ENCODE measurements at places on chromosomes 1 and 21. TPM values are rescaled to one million over a fixed set of nuclear protein-coding genes. Genes with fewer than 3 reads are reported as not detected.

- peaks cover 12% of the 10 kb centered on the region for H3K27me3 ChIP-seq
- H3K36me3 ChIP-seq, result no peaks in the 10 kb centered on the region
- H3K27ac ChIP-seq, result no peak overlapping the region
- H3K4me3 ChIP-seq, result peak overlapping the region; percentile 28
- peaks cover 51% of the 10 kb centered on the region for H3K4me1 ChIP-seq
These were observed 2.5 kb downstream of the LMX1A start for GRCh38 chr1:165353731-165354671.

The FCER1G gene
- 268 TPM for total RNA-seq

- H3K36me3 ChIP-seq, result no peaks in the 10 kb centered on the region
- H3K4me3 ChIP-seq, result peak overlapping the region; percentile 72
- H3K27ac ChIP-seq, result peak overlapping the region; percentile 96
- H3K4me1 ChIP-seq, result peaks cover 60% of the 10 kb centered on the region
- no peaks in the 10 kb centered on the region for H3K27me3 ChIP-seq
These were observed 1.6 kb downstream of the EPS15 start for GRCh38 chr1:51517361-51518032.

GRCh38 chr1:157137046-157137407 is 1.2 kb downstream of the ETV3 start:
- no peak for DNase-seq
- peaks cover 34% of the 10 kb centered on the region for H3K36me3 ChIP-seq
- no peaks in the 10 kb centered on the region for H3K27me3 ChIP-seq

GRCh38 chr21:35645991-35646390 is 414.3 kb downstream of the SETD4 start:
- no peak overlapping the region for H3K4me3 ChIP-seq
- no peaks in the 10 kb centered on the region for H3K4me1 ChIP-seq
- DNase-seq, result no peak
- H3K27me3 ChIP-seq, result no peaks in the 10 kb centered on the region
- no peaks in the 10 kb centered on the region for H3K36me3 ChIP-seq

- H3K36me3 ChIP-seq, result no peaks in the 10 kb centered on the region
- H3K4me3 ChIP-seq, result no peak overlapping the region
- no peaks in the 10 kb centered on the region for H3K4me1 ChIP-seq
- no peaks in the 10 kb centered on the region for H3K27me3 ChIP-seq
- H3K27ac ChIP-seq, result no peak overlapping the region
These were observed 39.8 kb downstream of the ZNF691 start for GRCh38 chr1:42886046-42886739.

- H3K4me3 ChIP-seq, result no peak overlapping the region
- H3K4me1 ChIP-seq, result no peaks in the 10 kb centered on the region
- H3K27me3 ChIP-seq, result no peaks in the 10 kb centered on the region
- no peak overlapping the region for H3K27ac ChIP-seq
- no peaks in the 10 kb centered on the region for H3K36me3 ChIP-seq
- no peak for DNase-seq
These were observed 43.4 kb downstream of the ROR1 start for GRCh38 chr1:63817152-63817667.

The VHLL gene
- total RNA-seq, result not detected

DNA sequence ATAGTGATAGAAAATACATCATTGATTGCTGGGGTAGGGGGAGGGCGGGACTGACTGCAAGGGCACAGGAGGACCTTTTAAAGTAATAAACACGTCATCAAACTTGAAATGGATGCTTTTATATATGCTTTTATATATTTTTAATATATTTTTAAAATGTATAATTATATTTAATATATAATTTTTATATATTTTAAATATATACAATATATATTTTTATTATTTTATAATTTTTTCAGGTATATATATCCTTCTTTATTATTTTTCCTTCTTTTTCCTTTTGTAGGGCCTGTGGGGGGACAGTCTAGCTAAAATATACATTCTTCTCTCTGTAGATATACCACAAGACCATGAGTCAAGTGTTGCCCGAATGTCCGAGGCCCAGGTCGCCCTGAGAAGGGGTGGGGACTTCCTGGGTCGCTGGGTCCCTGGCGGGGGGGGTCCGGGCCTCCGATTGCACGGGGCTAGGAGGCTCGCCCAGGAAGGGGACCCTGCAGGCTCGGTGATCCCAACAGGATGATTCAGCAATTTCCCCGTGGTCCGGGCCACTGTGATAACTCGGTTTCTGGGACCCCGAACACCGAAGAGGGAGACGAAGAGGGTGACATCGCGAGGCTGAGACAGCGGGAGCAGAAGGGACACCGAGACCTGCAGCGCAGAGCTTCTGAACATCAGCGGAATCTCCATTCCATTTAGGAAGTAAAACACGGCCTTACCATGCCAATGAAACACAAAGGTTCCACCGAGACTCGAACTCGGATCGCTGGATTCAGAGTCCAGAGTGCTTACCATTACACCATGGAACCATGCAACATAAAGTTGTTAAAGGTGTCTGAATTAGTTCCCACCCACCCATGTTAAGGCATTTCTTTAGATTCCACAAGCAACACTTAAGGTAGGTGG is 112.5 kb upstream of the NBPF11 start:
- H3K27me3 ChIP-seq, result peaks cover 15% of the 10 kb centered on the region
- DNase-seq, result no peak
- H3K27ac ChIP-seq, result no peak overlapping the region
- H3K4me3 ChIP-seq, result no peak overlapping the region

DNA sequence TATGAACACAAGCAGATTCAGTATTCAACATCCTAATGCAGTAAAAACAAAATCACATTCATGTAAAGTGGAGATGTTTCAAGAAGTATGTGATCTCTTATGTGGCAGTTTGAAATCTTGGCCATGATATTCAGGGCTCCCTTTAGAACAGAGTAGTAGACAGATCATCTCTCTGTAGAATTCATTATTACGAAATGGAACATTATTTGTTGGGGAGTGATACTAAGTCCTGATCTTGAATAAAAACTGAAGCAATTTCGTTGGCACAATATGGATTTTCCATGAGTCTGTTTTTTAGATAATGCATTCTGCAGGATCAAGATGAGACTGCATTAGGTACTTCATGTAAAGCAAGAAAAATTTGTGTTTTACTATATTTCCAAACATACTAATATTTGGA is 264.4 kb upstream of the NRIP1 start:
- H3K27ac ChIP-seq, result no peak overlapping the region
- no peak overlapping the region for H3K4me3 ChIP-seq
- no peaks in the 10 kb centered on the region for H3K36me3 ChIP-seq
- no peak for DNase-seq
- H3K27me3 ChIP-seq, result no peaks in the 10 kb centered on the region

DNA sequence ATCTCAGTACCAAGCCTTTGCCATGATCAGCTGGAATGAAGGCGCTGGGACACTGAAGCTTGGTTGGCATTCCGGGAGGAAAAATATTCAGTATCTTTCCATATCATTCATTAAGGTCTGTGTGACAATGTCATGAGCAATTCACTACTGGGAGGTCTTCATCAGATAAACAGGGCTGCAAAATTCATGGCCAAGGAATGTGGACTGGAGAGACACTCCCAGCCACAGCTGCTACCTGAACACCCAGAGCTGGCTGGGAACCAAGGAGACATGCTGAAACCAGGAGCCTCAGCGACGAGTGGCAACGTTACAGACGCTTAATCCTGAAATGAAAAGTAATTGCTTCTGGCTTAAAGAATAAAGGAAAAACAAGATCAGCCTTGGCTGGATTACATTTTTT is 30.6 kb upstream of the DDAH1 start:
- DNase-seq, result no peak
- H3K36me3 ChIP-seq, result no peaks in the 10 kb centered on the region
- H3K27ac ChIP-seq, result no peak overlapping the region
- no peak overlapping the region for H3K4me3 ChIP-seq

- no peaks in the 10 kb centered on the region for H3K36me3 ChIP-seq
- no peaks in the 10 kb centered on the region for H3K27me3 ChIP-seq
- no peak overlapping the region for H3K27ac ChIP-seq
- H3K4me3 ChIP-seq, result no peak overlapping the region
- peaks cover 7% of the 10 kb centered on the region for H3K4me1 ChIP-seq
- DNase-seq, result no peak
These were observed 8.7 kb downstream of the OR2W3 start for GRCh38 chr1:247904122-247904521.

The HSPA6 gene
- 13.0 TPM for total RNA-seq

- no peak overlapping the region for H3K4me3 ChIP-seq
- no peak overlapping the region for H3K27ac ChIP-seq
- DNase-seq, result no peak
- no peaks in the 10 kb centered on the region for H3K4me1 ChIP-seq
- H3K36me3 ChIP-seq, result no peaks in the 10 kb centered on the region
- no peaks in the 10 kb centered on the region for H3K27me3 ChIP-seq
These were observed 50.5 kb downstream of the ACTN2 start for GRCh38 chr1:236736761-236737160.

DNA sequence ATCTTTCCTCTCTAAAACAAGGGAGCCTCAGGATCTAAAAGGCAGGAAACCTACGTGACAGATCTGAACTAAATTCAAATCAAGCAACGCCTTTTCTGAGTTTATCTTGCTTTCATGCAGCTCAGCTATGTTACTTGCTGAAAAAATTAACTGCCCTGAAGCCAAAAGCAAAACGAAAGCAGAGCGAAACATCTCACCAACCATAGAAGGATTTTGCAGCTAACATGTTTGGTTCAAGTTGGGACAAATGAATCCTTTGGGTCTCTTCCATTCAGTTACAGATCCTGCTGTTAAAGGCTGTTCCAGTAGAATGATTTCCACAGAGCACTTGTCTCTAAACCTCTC is 482 bp downstream of the SLC2A5 start:
- H3K4me1 ChIP-seq, result peaks cover 66% of the 10 kb centered on the region
- peak overlapping the region; percentile 81 for H3K27ac ChIP-seq
- H3K4me3 ChIP-seq, result peak overlapping the region; percentile 61
- H3K36me3 ChIP-seq, result no peaks in the 10 kb centered on the region

The MEX3A gene
- total RNA-seq, result 0.76 TPM

The F13B gene
- total RNA-seq, result not detected

- peaks cover 63% of the 10 kb centered on the region for H3K4me1 ChIP-seq
- peaks cover 24% of the 10 kb centered on the region for H3K36me3 ChIP-seq
- no peaks in the 10 kb centered on the region for H3K27me3 ChIP-seq
- H3K4me3 ChIP-seq, result peak overlapping the region; percentile 72
These were observed 2.6 kb downstream of the LRRC41 start for GRCh38 chr1:46300673-46301405.

GRCh38 chr1:30982937-30983336 is 74.4 kb upstream of the SDC3 start:
- DNase-seq, result no peak
- H3K27ac ChIP-seq, result peak overlapping the region; percentile 23
- H3K27me3 ChIP-seq, result no peaks in the 10 kb centered on the region
- H3K4me1 ChIP-seq, result peaks cover 69% of the 10 kb centered on the region
- H3K4me3 ChIP-seq, result no peak overlapping the region

DNA sequence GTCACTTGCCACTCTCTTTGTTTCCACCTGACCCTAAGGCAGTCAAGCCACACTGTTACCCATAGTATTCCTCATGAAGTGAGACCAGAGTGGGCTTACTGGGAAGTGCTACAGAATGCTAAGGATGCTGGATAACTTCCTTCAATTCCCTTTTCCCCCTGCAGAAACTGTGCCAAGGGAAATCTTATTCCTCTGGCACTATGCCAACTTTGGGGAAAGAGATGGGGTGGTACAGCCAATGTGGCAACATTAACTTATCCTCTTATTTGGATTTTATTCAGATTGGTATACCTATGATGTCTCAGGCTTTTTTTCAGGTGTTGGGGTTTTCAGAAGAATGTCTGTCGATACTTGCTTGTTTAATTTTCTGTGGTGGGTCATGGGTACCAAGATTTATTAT is 599.4 kb upstream of the PBX1 start:
- no peak for DNase-seq
- no peaks in the 10 kb centered on the region for H3K36me3 ChIP-seq
- H3K27me3 ChIP-seq, result no peaks in the 10 kb centered on the region
- no peak overlapping the region for H3K4me3 ChIP-seq

The GSTM5 gene
- total RNA-seq, result 3.8 TPM

- no peaks in the 10 kb centered on the region for H3K36me3 ChIP-seq
- no peak for DNase-seq
- H3K27ac ChIP-seq, result peak overlapping the region; percentile 78
- H3K4me1 ChIP-seq, result peaks cover 87% of the 10 kb centered on the region
These were observed 940 bp upstream of the PRKCZ start for GRCh38 chr1:2049225-2049717.

DNA sequence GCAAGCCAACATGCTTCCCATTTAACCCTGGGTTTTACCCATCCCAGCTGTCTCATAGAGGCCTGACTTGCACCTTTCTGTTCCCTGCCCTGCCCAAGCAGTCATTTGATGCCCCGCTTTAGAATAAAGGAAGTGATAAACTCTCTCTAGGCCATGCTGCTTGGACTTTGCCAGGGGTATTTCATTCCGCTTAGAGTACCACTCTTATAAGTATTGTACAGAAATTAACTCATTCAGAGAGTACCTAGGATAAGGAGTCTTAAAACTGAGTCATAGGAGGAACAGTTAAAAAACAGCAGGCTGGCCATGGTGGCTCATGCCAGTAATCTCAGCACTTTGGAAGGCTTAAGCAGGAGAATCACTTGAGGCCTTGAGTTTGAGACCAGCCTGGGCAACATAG is 21.0 kb upstream of the LYST start:
- no peaks in the 10 kb centered on the region for H3K27me3 ChIP-seq
- peak overlapping the region; percentile 86 for H3K27ac ChIP-seq
- peaks cover 65% of the 10 kb centered on the region for H3K4me1 ChIP-seq
- no peak for DNase-seq

The CGN gene
- total RNA-seq, result 0.77 TPM

The OLFML3 gene
- 4.1 TPM for total RNA-seq

The HTR1D gene
- total RNA-seq, result not detected

The C1QB gene
- total RNA-seq, result 3,817 TPM

GRCh38 chr1:91697416-91697815 is 188.5 kb downstream of the TGFBR3 start:
- DNase-seq, result no peak
- no peaks in the 10 kb centered on the region for H3K36me3 ChIP-seq
- H3K4me3 ChIP-seq, result no peak overlapping the region
- peaks cover 69% of the 10 kb centered on the region for H3K4me1 ChIP-seq
- no peaks in the 10 kb centered on the region for H3K27me3 ChIP-seq
- peak overlapping the region; percentile 60 for H3K27ac ChIP-seq

The KIRREL1 gene
- 19.8 TPM for total RNA-seq

DNA sequence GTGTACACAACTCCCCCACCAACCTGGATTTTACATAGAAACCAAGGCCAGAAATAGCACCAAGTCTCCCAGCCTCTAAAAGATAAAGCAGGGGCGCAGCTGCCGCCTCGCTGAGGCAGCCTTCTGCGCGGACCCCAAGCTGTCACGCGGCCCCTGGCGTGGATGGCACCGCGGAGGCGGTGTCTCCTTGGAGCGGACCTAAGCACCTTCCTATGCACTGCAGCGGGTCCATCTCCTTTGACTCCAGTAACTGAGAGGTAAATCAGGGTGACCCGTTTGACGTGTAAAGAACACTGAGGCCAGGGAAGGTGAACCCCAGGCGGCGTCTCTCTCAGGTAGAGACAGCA is 17.0 kb downstream of the ZNF697 start:
- no peak overlapping the region for H3K27ac ChIP-seq
- H3K4me3 ChIP-seq, result no peak overlapping the region
- peaks cover 28% of the 10 kb centered on the region for H3K4me1 ChIP-seq
- DNase-seq, result no peak

The KRTAP10-4 gene
- not detected for total RNA-seq

DNA sequence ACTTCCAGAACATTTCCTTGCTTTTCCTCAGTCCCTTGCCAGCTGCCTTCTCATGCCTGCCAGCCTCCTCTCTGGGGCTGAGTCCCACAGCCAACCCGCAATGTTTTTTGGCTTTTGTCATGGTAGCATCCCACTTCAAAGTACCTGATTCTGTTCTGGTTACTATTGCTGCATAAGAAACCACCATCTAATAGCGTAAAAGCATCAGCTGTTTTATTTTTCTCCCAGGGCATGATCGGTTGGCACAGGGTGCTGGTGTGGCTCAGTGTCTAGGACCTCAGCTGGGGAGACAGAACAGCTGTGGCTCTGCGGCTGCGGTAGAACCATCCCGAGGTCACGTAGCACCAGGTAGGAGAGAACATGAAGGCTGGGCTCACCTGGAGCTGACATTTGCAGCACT is 8.9 kb upstream of the PRMT2 start:
- H3K27ac ChIP-seq, result peak overlapping the region; percentile 65
- DNase-seq, result no peak
- H3K4me1 ChIP-seq, result peaks cover 18% of the 10 kb centered on the region
- no peaks in the 10 kb centered on the region for H3K36me3 ChIP-seq

All from spleen (tissue), 13 donors.